ENCODE measurements at places on chromosomes 1 and 21. TPM values are rescaled to one million over a fixed set of nuclear protein-coding genes. Genes with fewer than 3 reads are reported as not detected.

- no peak for DNase-seq
These were observed 41.3 kb downstream of the GPR161 start for GRCh38 chr1:168095476-168095875.

- no peak for DNase-seq
These were observed 378.7 kb downstream of the DISC1 start for GRCh38 chr1:232005300-232005699.

DNA sequence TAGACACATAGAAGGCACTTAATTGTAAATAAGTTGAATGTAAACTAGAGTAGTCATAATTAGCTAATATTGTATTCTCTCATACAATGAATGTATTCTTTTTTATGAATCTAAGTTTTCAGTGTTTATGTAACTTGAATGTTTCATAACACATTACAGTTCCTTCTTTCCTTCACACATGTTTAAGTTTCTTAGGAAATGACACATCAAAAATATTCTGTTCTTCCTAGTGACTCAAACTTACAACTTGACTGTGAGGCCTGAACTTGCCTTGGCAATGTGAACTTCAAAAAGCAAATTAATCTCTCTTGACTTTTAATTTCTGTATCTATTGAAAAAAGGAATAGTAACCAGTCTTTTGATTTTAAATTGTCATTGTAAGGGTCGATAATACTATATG, 700.1 kb downstream of the KCNT2 start:
- DNase-seq, result peak; percentile 56

Gene IRF6
- 93.1 TPM for polyA plus RNA-seq

GRCh38 chr1:248831842-248832241, 6.1 kb upstream of the SH3BP5L start:
- DNase-seq, result no peak

GRCh38 chr1:54649130-54649898, 7.7 kb downstream of the MROH7 start:
- DNase-seq, result no peak

DNA sequence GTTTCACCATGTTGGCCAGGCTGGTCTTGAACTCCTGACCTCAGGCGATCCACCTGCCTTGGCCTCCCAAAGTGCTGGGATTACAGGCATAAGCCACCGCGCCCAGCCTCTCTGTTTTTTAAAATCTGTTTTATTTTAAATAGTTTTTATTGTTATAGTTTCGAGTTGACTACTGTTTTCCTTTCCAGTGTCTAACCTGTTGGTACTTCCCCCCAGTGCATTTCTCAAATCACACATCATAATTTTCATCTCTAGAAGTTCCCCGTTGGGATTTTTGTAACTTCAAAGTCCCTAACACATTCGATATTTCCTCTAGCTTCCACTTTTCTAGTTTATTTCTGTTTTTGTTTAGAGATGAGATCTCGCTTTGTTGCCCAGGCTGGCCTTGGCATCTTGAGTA, 7.5 kb downstream of the HES4 start:
- no peak for DNase-seq

- DNase-seq, result no peak
These were observed 2.7 kb downstream of the COL8A2 start for GRCh38 chr1:36122062-36123030.

- DNase-seq, result no peak
These were observed 61.7 kb upstream of the USP24 start for GRCh38 chr1:55276671-55277376.

- DNase-seq, result no peak
These were observed 85.4 kb upstream of the ROR1 start for GRCh38 chr1:63688302-63688890.

GRCh38 chr1:231705806-231706760, 79.5 kb downstream of the DISC1 start:
- no peak for DNase-seq

- DNase-seq, result no peak
These were observed 45.1 kb upstream of the ACTRT2 start for GRCh38 chr1:2976180-2976562.

DNA sequence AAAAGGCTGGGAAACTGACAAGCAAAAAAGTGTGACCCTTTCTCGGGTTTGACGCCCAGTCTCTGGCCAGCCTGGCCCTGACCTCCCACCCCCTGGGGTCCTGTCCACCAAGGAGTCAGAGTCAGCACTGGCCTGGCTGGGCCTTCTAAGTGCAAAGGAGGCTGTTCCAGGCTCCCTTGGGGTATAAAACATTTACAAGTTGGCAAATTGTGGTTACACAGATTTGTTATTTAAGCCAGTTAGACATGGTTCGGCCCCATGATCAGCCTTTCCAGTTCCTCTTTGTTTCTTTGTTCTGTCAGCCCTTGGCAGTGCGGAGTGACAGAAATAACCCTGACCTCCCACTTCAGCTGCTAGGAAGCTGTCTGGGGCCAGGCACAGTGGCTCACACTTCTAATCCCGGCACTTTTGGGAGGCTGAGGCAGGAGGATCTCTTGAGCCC, 161.6 kb upstream of the RAB4A start:
- DNase-seq, result no peak

Gene CNR2
- polyA plus RNA-seq, result not detected

GRCh38 chr1:53587252-53587988, 128.2 kb downstream of the DMRTB1 start:
- DNase-seq, result no peak

Gene FHAD1
- 0.24 TPM for polyA plus RNA-seq

Gene FCRL4
- polyA plus RNA-seq, result not detected

- no peak for DNase-seq
These were observed 13.7 kb downstream of the SELL start for GRCh38 chr1:169697755-169698154.

GRCh38 chr21:34116569-34116968, 43.2 kb downstream of the MRPS6 start:
- no peak for DNase-seq

DNA sequence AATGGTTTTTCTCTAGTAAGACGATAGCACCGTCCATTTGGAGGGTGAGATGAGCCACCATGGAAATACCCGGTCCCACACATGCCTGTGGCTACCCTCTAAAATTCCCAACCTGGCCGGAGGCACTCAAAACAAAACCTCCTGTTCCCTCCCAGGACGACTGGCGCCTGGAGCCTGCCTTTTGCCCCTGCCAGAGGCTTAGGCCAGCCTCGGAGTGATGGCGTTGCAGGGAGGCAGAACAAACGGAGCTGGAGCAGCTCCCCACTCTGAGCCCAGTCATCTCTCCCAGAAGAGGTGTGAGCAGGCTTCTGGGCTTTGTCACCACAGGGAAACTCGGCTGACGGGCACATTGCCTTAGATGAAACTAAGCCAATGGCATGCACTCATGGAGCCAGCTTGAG, 213.7 kb upstream of the HOOK1 start:
- DNase-seq, result no peak

- peak; percentile 71 for DNase-seq
These were observed 72.6 kb upstream of the IPO9 start for GRCh38 chr1:201756406-201756805.

GRCh38 chr1:22915816-22916470, 56.7 kb downstream of the LACTBL1 start:
- DNase-seq, result no peak

DNA sequence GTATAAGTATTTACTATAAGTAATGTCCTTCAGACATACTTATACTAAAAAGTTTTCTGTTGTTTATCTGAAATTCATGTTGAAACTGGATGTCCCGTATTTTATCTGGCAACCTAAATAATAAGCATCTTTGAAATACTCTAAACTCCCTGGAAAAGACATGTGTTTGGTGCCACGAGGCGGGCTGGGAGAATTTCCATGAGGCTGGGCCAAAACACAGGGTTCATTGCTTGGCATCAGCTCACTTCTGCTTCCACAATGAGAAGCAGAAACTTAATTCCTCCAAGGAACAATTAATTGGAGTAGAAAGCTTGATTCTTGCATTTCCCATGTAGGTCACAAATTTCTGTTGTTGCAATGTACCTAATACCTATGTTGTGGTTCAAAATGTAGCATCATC, 110.2 kb downstream of the PSMG1 start:
- DNase-seq, result no peak

DNA sequence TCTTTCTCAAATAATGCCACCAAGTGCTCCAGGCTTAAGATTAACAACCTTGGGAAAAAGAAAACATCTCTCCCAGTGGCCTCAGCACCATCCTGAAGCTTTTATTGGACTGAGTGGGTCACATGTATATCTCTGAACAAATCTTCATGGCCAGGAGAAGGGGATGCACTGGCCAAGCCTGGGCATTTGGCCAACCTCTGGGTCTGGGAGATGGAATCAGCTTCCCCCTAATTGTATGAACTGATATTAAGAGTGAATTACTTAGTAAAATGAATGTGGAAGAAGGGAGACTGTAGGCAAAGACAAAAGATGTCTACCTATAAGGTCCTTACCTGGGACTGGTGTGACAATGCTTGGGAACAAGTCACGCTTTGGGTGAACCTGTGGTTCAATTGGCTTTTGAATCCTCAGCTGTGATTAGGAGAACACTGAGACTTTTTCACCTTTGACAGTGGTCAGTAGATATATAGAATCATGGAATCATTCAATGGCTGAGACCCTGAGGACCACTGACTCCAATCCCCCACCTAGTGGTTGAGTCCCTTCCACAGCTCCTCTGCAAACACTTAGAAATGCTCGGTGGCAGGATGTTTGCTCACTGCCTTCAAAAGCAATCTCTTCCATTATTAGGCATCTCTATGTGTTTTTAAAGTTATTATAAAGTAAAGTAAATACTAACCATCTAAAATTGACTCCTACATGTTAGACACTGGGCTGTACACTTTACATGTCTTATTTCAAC, 102.6 kb upstream of the ATP1A1 start:
- DNase-seq, result no peak

Gene FCMR
- polyA plus RNA-seq, result 8.9 TPM
